ENCODE measurements at places on chromosomes 13 and 19. TPM values are rescaled to one million over a fixed set of nuclear protein-coding genes. Genes with fewer than 3 reads are reported as not detected.

Gene DOCK6
- 34.6 TPM for polyA plus RNA-seq

DNA sequence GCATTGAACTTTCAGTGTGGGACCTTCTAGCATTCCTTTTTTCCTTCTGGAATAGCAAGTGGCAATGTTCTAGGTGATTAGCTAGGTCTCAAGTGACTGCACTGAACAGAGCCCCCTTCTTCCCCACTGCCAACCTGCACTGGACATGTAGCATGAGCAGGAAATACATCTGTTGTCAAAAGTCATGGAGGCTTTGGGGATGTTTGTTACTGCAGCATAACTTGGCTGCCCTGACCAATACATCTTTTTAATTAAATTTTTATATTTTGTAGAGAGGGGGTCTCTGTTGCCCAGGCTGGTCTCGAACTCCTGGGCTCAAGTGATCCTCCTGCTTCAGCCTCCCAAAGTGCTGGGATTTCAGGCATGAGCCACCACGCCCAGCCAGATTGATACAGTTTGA, 163.6 kb downstream of the CACNA1A start:
- no peak for DNase-seq

Gene GRIK5
- 5.1 TPM for polyA plus RNA-seq

DNA sequence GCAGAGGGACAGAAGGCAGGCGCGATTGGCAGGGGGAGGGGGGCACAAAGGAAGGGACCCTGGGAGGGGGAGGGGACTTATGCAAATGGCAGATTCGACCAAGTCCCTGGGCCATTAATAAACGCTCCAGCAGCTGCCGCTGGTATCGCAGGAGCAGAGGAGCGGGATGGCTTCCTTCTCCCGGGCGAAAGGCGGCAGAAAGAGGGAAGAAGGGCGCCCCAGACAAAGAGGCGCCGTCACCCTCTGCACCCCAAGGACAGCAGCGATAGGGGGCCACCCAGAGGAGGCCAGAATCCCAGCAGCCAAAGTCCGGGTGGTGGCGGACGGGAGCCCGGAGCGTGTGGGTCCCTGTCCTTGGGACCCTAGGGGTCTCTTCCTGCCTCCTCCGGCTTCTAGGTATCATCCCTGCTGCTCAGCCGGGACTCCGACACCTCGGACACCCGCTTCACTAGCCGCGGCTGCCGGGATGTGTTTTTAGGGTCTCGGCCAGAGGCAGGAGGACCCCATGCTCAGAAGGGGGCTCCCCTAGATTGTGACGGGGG, 1.9 kb downstream of the PTPRS start:
- DNase-seq = peak; percentile 85

Gene CACNA1A
- polyA plus RNA-seq = 6.8 TPM

Measured in GM23338 (cell line).